ENCODE measurements at places on chromosomes 3 and 15.

DNA sequence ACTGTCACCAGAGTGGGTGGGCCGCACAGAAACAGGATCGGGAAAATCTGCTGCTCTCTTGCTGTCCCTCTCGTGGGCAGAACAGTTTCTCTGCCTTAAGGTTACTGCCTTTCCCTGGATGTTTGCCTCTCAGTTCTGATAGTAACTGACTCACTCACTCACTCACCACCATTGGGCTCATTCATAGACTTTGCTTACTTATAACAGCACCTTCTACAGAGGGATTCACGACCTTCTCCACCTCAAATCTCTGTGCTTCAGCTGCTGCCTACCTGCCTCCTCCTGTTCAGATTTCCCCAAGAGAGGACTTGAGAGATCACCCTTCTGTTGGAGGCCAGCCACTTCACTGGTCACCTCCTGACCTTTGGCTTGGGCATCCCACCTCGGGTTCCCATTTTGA is 147.7 kb upstream of the ICE2 start:
- DNase-seq: no peak

DNA sequence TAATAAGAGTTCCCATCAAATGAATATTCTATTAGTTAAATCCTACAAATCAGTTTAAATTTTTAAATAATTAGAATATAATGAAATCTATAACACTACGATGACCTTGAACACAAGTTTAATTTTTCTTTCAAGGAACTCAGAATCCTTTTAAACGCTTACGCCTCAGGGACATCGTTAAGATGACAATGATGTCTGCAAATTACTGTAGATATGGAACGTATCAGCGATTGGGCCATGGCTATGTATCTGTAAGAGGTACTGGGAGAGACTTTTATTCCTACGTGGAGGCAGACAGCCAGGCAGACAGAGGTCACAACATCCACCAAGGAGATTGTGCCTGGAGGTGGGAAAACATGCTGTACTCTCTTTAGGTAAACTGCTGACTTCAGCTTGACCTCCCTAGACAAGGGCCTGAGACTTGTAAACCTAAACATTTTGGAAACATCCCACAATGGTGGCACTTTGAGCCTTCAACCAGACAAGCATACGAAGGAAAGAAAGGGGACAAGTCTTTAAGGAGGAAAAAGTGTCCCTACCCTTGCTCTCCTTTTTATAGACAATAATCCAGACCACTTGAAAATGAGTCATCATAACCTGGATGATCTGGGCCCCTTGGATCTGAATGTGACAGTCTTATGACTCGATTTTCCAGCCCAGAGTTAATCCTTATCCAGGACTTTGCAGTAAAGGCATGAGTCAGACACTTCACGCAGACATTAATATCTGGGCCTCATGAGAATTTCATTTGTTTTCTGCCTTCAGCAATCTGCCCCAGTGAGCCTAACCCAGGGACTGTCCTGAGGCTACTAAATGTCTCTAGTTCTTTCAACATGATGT is 6.8 kb upstream of the LDHAL6B start:
- no peak for DNase-seq

GRCh38 chr3:129702934-129703712 is 96.6 kb upstream of the PLXND1 start:
- DNase-seq: no peak

DNA sequence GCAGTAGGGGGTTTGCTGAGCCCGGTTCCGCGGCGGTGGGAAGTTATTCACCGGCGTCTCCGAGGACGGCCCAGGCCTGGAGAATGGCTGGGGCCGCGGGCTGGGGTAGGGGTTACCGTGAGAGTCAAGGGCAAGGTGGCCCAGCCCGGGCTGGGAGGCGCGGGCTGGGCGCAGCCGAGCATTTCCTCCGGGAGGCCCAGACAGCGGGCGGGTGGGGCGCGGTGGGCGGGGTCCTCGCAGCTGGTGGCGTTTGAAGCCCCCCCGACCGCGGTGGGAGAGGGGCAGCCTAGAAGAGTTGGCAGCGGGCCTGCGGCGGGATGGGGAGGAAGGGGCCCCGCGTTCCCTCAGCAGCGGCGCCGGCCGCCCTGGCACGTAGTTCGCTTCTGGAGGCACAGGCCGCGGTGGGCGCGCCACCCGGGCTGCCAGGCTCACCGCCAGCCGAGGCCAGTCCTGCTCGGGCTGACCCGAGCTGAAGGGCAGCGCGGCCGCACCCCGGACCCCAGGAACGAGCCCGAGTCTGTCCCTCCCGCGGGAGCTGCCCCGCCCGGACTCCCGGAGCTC is 960 bp upstream of the KLF13 start:
- DNase-seq: peak; percentile 63

All from GM13976 (cell line).